ENCODE measurements at places on chromosomes 2 and 18. TPM values are rescaled to one million over a fixed set of nuclear protein-coding genes. Genes with fewer than 3 reads are reported as not detected.

- DNase-seq: no peak
- peaks cover 35% of the 10 kb centered on the region for H3K4me1 ChIP-seq
- H3K27me3 ChIP-seq: no peaks in the 10 kb centered on the region
- no peak overlapping the region for H3K27ac ChIP-seq
Measured at GRCh38 chr2:207092818-207093217, 72.9 kb downstream of the KLF7 start.

DNA sequence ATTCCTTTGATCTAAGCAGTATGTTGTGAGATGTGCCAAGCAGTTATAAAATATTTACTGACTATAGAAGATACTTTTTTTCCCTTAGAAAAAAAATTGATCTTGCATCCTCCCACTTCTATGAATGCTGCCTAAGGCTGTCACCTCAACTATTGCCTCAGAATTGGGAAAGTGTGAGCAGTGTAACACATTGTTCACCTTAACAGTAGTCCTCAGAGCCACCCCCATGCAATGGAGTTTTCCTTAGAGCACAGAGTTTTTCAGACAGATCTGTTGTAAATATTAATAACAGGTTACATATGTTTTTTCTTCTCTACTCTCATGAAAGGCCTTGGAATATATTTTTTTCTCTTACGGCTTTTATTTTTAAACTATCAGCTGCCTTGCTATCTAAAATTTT lies 607.3 kb downstream of the STK39 start:
- H3K27me3 ChIP-seq: no peaks in the 10 kb centered on the region
- H3K4me3 ChIP-seq: no peak overlapping the region
- no peaks in the 10 kb centered on the region for H3K36me3 ChIP-seq

Gene RNU2-63P
- 14.4 TPM for total RNA-seq

- H3K4me3 ChIP-seq: no peak overlapping the region
- peaks cover 9% of the 10 kb centered on the region for H3K4me1 ChIP-seq
- no peak overlapping the region for H3K27ac ChIP-seq
Measured at GRCh38 chr2:86020984-86021383, 84.7 kb downstream of the POLR1A start.

Gene CTAGE1
- total RNA-seq: not detected

Data from activated CD4-positive, alpha-beta memory T cell treated with anti-CD3 and anti-CD28 coated beads for 36 hours (primary cell).